ENCODE measurements at places on chromosomes 7 and 10. TPM values are rescaled to one million over a fixed set of nuclear protein-coding genes. Genes with fewer than 3 reads are reported as not detected.

- DNase-seq: no peak
Measured at GRCh38 chr7:149023662-149024061, 4.6 kb downstream of the PDIA4 start.

The LIPF gene
- not detected for total RNA-seq

The WNT2 gene
- 4.7 TPM for total RNA-seq

The AGAP4 gene
- 26.0 TPM for total RNA-seq

The SLC39A12 gene
- 0.32 TPM for total RNA-seq

All from aorta (tissue), 5 donors.